ENCODE measurements at places on chromosomes 3 and 15. TPM values are rescaled to one million over a fixed set of nuclear protein-coding genes. Genes with fewer than 3 reads are reported as not detected.

ACTC1 gene
- total RNA-seq, result 30.2 TPM

GPR27 gene
- 2.4 TPM for total RNA-seq

SERPINI2 gene
- total RNA-seq, result not detected

LRRN1 gene
- 0.53 TPM for total RNA-seq

U2SURP gene
- 68.6 TPM for total RNA-seq

NLGN1 gene
- 5.2 TPM for total RNA-seq

TERC gene
- total RNA-seq, result 260 TPM

CCR2 gene
- total RNA-seq, result 0.11 TPM

MME gene
- 1.5 TPM for total RNA-seq

FILIP1L gene
- 106 TPM for total RNA-seq

Measured in ascending aorta (tissue), 2 donors.